ENCODE measurements at places on chromosomes 11 and 22.

DNA sequence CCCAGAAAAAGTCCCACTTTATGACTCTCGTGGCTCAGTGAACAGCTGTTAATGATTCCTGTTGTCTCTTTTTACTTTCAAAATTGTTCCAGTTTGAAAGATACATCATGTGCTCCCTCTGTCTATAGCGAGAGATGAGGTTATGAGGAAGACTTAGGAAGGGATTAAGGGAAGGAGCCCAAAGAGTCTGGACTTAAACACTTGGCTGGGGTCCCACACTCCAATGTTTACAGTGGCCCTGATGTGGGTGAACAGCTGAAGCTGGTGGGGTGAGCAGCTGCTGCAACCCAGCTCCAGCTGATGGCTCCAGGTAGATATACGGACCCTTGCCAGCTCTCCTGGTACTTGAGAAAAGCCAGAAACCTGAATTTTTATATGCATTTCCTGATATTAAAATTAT, 84.5 kb upstream of the PLET1 start:
- no peak for DNase-seq

- no peak for DNase-seq
These were observed 687.8 kb downstream of the KCNA4 start for GRCh38 chr11:29328961-29329441.

GRCh38 chr11:63682066-63683021, 1.0 kb downstream of the RTN3 start:
- DNase-seq, result no peak

DNA sequence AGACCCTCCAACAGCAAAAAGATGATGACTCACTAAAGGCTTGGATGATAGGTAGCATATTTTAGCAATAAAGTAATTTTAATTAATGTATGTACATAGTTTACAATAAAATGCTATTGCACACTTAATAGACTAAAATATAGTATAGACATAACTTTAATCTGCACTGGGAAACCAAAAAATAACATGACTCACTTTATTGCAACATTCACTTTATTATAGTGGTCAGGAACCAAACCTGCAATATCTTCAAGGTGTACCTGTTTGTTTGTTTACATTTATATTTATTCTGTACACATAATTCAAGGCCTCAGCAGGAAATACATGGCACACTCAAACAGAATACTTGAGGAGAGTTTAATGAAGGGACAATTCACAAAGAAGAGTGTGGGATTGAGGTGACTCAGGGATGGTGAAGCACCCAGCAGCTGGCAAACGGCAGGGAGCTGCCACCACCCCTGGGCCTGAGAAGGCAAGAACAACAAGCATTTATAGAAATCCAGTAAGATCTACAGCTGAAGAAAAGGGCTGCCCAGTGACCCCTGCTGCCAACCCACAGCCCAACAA, 51.5 kb upstream of the POU2AF2 start:
- DNase-seq, result no peak

- no peak for DNase-seq
These were observed 87.6 kb upstream of the FSHB start for GRCh38 chr11:30143098-30143705.

DNA sequence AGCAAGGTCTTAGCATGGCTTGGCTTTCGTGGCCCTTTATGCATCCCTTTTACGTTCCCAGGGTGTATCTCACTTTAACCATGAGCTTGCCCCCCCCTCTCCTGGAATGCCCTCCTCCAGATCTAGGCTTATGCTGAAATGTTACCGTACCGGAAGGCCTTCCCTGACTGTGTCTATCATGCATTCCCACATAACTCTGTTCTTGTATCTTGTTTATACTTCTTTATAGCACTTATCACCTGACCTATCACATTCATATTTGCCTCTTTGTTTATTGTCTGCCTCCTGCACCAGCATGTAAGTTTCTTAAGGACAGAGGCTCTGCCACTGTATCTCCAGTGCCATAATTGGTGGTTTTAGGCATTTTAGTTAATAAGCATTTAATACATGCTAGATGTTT, 38.9 kb downstream of the PPFIBP2 start:
- DNase-seq, result no peak

GRCh38 chr22:45868571-45869339, 108.2 kb downstream of the WNT7B start:
- DNase-seq, result no peak

- DNase-seq, result no peak
These were observed 784.2 kb upstream of the CCDC179 start for GRCh38 chr11:23644443-23644842.

DNA sequence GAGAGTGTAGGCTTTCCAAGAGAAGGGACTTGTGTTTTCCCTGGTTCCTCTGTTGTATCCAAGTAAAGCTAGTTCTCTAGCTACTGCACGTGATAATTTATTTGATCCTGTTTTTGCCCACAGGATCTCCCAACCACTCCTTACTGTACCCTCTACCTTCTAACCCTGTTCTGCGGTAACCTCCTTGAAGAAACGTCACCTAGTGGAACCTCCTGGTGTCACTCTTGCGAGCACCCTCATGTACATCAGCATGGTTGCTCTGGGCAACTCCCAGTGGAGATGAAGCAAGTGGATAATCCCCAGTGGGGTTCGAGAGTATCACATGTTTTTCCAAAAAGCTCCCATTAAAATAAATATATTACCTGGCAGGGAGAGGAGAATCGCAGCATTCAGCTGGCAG, 108.9 kb upstream of the CLMP start:
- no peak for DNase-seq

- no peak for DNase-seq
These were observed 245.9 kb upstream of the FAT3 start for GRCh38 chr11:91978747-91979146.

GRCh38 chr11:40877981-40878380, 581.5 kb downstream of the LRRC4C start:
- no peak for DNase-seq

DNA sequence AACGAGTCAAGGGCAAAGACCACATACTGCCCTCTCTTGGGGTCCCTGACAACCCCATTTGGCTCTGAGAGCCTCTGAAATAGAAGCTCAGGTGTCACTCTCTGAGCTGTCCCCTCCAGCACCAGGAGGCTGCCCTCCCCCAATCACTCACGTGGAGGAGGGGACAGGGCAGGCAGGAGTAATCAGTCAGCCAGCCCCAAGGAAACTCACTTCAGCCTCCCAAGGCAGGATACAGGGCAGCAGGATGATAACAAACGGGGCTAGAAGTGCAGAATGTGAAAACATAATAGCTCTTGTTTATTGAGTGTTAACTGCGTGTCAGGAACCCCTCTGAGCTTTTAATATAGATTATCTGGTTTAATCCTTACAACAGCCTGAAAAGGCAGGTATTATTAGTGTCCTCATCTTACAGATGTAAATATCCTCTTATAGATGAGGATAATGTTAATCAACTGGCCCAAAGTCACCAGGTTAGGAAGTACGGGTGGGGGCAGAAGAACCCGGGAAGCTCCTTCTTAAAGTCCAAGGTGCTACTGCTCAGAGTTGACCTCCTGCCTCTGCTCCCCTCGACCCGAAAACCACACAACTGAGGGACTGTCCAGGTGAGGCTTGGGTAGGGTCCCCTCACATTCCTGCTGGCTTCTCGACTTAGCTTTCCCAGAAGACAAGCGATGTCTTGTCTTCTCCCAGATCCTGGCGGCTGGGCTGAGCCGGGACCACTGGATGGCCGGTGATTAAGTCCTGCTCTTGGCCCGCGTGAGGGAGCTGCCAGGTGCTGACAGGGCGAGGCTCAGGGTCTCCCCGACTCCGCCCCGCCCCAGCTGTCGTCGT, 2.7 kb downstream of the CHRM4 start:
- DNase-seq, result no peak

DNA sequence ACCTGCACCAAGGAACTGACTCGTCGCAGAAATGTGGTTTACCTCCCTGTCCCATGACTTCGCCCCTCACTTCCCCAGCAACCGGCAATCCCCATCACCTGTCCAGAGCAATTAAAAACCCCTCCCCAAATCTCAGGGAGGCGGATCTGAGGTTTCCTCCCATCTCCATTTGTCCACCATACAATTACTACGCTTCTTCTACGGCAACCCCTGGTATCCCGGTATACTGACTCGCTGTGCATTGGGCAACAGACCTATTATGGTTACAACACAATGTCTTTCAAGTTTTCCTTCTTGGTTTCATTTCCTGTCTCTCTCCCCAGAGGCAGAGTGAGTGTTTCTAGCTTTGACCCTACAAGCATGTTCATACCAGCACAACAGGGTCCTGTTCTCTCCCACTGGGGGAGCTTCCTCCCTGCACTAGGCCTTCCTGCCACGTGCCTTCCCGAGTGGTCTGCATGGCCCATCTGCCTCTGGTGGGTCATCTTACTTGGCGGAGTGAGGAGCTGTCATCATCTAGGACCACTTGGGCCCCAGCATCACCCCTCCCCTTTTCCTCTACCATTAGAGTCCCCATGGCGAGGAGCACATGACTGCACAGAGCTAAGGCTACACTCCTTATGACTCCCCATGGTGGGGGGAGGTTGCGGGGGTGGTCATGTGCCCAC, 30.3 kb upstream of the NAP1L4 start:
- DNase-seq, result no peak

GRCh38 chr11:116427903-116428637, 344.7 kb downstream of the BUD13 start:
- no peak for DNase-seq

GRCh38 chr22:28394513-28395110, 285.0 kb downstream of the TTC28 start:
- no peak for DNase-seq

DNA sequence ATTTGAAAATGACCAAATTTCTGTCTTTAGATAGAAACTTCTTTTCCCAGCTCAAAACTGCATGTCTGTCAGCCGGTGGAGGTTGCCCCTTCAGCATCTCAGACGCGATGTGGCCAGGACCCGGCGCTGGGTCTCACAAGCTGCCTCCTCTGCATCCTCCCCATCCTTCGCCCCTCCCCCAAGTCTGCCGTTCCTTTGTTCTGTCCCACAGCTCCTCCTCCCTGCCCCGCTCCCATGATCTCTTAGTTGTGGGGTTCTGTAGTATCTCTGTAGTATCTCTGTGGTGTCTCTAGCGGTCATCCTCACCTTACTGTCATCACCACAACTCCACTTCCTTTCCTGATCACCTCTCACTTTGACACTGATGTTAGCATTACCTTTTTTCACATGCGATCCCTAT, 49.9 kb downstream of the TRAF6 start:
- DNase-seq, result no peak

DNA sequence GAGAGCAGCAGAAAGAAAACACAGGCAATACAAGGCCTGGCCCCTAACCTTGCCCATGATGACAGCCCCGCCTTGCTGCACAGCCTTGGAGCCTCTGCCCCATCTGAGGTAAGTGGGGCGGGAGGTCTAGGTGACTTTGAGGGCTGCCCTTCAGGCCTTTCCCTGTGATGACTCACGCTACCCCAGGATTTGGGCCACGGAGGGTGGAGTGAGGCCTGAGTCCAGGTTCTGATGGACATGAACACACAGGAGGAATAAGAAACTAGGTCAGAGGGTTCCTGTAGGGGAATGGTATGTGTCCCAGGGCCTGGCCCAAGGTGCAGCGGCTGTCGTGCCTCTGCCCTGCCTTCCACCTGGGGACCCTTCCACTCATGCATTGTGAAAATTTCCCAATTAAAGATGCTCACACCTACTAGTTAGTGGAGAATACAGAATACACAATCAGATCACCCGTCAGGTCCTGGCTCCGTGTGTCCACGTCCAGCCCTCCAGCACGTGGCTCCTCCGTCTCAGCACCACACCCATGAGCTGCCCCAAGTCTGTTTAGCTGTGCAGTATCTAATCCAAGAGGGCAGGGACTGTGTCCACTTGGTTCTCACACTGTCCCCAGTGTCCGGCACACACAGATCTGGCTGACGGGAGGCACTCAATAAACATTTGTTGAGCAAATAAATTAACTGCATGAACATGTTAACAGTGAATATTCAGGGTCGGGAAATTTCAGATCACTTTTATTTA, 111.0 kb downstream of the CHST1 start:
- DNase-seq, result no peak

GRCh38 chr22:37753746-37754145, 54.0 kb upstream of the GCAT start:
- DNase-seq, result no peak
